ENCODE measurements at places on chromosomes 7 and 10.
A peak's percentile ranks its signal among the peaks of the same experiment; 100 is the strongest.

GRCh38 chr7:44222074-44222473 is 21.3 kb downstream of the YKT6 start:
- no peak for DNase-seq

GRCh38 chr7:73820013-73820412 is 10.8 kb upstream of the CLDN4 start:
- no peak for DNase-seq

GRCh38 chr10:6036861-6037321 is 25.3 kb downstream of the IL2RA start:
- DNase-seq = no peak

- peak; percentile 98 for DNase-seq
Measured at GRCh38 chr10:88386821-88387773, 196.0 kb downstream of the RNLS start.

DNA sequence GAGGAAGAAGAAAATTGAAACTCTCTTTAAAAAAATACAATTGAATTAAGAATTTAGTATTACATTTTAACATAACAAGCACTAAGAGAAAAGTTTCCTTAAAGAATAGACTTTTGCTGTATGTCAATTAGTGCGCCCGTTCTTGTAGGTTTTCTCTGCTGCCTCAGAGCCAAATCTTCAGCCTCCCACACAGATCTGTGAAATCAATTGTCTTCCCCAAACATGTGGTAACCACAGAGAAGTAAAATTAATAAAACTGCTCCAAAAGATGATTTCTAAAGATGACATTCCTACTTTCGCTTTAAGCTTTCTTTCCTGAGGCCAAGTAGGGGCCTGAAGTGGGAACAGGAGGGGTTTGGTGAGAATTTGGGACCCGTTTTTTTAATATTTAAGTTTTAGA is 113.2 kb upstream of the ADO start:
- no peak for DNase-seq

- peak; percentile 1 for DNase-seq
Measured at GRCh38 chr7:8295638-8296361, 33.8 kb upstream of the ICA1 start.

DNA sequence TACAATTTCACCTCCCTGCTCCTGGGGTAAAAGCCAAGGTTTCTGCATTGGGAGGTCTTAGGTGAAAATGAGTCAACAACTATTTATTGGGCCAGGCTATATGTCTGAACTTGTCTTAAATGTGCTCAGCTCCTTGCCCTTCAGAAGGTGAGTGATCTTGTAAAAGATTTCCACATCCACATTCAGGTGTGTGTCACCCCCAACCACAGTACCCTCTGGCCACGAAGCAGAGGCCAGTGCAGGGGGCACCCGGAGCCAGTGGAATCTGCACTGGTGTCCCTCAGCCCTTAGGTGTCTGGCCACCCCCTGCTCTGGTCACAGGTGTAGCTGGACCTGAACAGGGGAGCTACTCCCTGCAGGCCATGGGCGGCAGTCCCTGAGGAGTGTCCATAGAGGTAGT is 198.5 kb downstream of the PAXIP1 start:
- no peak for DNase-seq

- no peak for DNase-seq
Measured at GRCh38 chr7:132255115-132255797, 321.0 kb downstream of the PLXNA4 start.

DNA sequence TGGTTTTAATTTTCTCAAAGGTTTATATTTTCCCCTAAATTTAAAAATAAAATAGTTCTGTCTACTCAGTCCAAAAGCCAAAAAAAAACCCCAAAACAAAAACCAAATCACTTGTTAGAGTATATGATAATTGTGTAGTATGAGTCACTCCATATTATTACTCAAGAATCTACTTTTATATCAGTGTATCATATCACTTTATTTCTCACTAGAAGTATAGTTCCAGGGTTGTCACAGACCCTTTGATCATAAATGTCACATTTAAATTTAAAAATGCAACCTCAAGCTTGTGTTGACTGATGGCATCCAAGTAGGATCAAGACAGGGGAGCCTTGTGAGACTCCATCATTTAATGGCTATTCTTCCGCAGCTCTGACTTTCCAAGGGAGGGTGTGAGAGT is 61.0 kb downstream of the PAPSS2 start:
- no peak for DNase-seq

DNA sequence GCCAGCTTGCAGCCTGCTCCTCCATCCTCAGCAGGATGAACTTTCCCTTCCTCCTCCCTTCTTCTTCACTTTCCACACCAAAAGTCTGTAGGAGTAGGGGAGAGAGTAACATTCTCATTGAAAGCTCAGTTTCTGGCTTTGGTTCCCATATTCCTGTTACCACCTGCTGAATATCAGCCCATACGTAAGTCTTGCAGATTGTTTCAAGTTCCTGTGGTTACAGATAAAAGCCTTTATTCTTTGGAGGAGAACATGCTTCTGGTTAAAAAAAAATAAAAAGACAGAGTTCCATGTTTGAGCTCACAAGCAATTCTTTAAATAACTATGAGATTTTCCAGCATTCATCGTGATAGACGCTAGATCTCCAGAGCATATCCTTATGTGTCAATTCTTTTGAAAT is 637.3 kb downstream of the SUGCT start:
- no peak for DNase-seq

GRCh38 chr7:37083311-37084096 is 359.2 kb upstream of the AOAH start:
- no peak for DNase-seq

GRCh38 chr7:110718503-110719205 is 372.3 kb upstream of the LRRN3 start:
- no peak for DNase-seq

DNA sequence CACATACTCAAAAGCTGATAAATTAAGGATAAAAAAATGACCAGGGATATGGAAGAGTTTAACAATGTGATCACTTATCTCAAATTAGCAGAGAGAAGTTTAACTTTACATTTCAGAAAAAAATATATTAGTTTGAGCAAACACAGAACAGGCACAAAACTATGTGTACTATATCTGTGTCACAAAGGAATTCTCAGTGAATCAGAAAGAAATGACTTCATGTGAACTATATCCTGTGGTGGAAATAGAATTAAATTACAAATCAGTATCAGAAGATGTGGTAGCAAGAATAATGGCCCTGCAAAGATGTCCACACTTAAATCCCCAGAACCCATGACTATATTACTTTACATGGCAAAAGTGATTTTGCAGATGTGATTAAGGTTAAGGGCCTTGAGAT is 70.3 kb downstream of the SEC23IP start:
- no peak for DNase-seq

DNA sequence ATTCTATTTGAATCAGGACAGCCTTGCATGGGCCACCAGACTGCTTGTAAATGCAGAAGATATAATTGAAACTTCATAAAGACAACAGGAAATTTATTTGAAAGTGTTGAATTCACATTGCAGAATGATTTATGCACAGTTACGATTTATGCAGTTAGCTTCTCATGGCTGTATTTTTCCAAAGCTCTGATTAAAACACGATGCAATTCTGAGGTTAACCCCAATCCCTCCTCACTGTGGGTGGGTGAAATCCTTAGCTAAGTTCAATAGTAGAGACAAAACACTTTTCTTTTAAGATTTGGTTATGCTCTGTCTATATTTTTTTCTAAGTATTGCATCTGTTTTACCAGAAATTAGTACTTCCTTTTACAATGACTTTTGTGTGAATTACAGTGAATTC is 728.8 kb upstream of the IGFBP3 start:
- DNase-seq = no peak

DNA sequence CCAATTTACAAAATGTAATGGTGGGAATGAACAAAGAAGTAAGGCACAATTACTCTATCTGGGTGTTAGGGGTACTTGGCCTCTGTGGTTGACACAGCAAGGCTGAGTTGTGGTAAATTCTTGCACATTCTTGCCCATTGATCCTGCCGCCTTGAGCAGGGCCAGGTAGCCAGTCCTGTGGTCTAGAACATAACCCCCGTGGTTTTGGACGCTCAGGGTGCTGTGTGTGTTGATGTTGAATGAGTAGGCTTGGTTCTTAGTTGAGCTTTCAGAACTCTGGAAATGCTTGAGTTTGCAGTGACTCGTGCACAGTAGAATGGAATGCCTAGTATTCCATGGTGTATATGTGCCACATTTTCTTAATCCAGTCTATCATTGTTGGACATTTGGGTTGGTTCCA is 42.3 kb upstream of the CDHR3 start:
- no peak for DNase-seq

GRCh38 chr10:129842031-129842430 is 122.0 kb downstream of the EBF3 start:
- no peak for DNase-seq

GRCh38 chr7:92534572-92534971 is 6.0 kb downstream of the RBM48 start:
- no peak for DNase-seq

DNA sequence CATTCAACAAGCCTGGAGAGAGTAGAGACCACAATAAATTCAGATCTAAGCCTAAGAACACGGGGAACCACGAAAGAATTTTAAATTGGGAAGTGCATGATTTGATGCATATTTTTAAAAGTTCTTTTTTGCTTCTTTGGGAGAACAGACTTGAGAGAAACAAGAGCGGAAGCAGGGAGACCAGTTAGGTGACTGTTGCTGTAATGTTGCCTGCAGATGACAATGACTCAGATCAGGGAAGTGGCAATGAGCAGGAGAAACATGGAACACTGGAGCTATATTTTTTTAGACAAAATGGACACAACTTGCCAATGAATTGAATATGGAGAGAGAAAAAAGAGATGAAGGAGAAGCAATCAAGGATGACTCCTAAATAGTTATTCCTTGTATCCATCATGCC is 125.1 kb downstream of the RAPGEF5 start:
- no peak for DNase-seq

DNA sequence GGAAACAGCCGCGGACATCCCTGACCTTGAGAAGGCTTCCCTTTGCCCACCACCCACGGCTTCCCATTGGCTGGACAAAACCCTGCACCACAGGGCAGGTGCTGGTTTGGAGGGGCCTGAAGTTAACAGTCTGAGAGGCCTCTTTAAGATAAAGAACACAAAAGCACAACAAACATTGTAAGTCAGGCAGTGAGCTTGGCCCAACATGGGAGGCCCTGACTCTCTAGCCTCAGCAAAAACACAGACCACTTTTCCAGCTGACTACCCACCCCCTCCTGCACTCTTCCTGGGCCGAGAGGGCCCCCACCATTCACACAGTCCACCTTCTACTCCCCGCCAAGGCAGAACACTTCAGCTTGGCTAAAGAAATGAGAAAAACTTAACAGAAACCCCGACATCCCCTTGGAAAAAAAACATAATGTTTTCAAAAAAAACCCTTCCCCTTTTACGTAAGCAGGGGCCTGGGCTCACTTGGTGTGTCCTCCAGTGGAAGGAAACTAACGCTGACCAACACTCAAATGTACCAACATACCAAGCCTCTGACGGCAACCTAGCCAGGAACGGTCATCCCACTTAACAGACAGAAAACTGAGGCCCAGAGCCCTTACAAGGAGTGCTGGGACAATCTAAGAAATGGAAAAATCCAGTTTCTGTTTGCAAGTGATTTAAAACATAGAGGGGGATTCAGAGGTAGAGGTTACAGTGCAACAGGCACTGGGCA is 80.9 kb downstream of the COBL start:
- DNase-seq = no peak

DNA sequence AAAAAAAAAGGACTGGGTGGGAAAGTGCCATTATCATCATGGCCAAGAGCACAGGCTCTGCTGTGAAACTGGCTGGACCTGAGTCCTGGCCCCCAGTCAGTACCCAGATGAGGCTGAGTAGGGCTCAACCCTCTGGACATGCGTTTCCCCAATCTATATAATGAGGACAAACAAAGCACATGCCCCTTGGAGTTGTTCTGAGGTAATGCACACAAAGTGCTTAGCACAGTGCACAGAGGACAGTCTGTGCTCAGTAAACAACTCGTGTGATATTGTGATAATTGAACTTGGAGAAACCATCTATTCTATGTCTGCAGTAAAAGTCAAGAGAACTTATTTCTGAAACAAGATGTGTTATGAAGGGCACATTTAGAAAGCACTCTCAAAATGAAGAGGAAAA is 138.8 kb downstream of the KCNMA1 start:
- no peak for DNase-seq

GRCh38 chr10:103923502-103923901 is 5.5 kb upstream of the STN1 start:
- DNase-seq = no peak

DNA sequence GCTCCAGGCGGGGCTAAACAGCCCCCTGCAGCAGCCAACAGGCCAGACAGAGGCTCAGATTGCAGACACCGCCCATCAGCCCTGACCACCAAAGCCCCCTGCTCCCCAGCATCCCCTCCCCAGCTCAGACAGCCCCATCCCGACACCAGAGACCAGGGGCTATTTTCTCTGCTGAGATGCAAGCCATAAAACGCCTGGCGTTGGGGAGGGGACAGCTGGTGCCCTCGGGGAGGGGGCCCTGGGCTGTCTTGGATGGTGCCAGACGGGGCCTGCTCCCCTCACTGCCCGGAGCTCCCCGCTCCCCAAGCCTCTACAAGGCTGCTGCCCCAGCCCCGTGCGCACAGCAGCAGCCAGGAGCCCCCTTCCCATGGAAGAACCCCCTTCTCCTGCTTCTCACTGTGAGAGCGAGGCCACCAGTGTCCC is 31.8 kb downstream of the GET4 start:
- DNase-seq = no peak

- DNase-seq = no peak
Measured at GRCh38 chr10:101843032-101844021, at the start of gene KCNIP2. TSS of gene KCNIP2 (minus strand) at chr10:101843800. CDS start at chr10:101843568, 232 bp downstream.

- no peak for DNase-seq
Measured at GRCh38 chr7:155685791-155686160, 41.3 kb downstream of the RBM33 start.

DNA sequence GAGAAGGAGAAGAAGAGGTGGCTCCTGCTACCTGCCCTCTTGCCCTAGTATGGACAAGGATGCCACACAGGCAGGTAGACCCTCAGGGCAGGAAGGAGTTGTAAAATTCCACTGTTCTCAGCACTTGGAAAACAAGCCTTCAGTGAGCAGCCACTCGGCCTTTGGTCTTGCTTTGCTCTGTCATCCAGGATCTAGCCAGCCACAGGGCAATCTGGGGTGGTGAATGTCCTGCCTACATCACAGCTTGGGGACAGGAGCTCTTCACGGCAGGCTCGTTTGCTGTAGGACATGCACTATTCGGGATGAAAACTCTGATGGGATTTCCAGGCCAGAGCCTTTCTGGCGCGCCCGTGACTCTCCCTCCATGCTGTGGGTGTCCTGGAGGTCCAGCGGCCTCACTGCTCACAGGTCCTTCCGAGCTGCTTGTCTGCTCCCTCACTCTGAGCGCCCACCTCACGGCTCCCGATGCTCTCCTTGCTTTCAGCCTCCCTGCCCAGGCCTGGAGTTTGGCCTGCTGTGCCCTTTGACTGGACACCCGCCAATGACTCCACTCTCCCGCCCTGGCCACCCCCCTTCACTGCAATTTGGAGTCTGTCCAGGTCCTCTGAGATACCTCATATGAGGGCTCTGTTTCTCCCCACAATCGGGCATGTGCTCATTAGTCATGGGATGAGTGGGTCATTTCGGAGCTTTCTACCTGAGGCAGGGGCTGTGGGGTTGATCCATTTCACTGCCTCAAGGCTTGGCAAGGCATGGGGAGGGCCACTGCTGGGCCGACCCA is 227.2 kb upstream of the GRB10 start:
- DNase-seq = no peak

Data from C1 segment of cervical spinal cord (tissue), 14 donors.